ENCODE measurements at places on chromosomes 7 and 10.

DNA sequence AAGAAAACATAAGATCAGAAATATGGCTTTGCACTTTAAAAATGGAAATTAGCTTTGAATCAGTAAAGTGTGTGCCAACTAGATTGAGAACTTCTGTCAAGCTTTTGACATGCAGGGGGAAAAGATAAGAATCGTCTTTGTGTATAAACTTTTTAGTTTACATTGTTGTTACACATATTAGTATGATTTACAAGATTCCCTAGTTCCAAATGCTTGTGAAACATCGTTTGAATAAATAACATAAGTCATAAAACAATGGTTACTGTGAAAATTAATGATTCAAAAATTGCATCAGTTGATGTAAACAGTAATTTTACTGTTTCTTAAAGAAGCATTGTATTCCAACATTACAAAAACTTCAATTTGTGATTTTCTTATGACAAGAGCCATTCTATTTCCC lies 207.6 kb upstream of the MTPN start:
- DNase-seq: no peak

GRCh38 chr10:101336382-101336781 lies 17.6 kb upstream of the BTRC start:
- no peak for DNase-seq

DNA sequence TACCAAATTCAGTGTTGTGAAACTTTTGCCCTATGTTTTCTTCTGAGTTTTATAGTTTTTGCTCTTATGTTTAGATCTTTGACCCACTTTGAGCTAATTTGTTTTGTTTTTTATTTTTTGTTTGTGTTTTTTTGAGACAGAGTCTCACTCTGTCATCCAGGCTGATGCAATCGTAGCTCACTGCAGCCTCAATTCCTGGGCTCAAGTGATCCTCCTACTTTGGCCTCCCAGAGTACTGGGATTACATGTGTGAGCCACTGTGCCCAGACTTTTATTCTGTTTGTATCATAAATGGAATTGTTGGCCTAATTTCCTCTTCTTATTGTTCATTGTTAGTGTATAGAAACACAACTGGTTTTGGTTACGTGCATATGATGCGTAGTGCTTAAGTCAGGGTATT lies 43.2 kb upstream of the ZMIZ2 start:
- DNase-seq: no peak

GRCh38 chr10:64733980-64734379 lies 1212.8 kb downstream of the REEP3 start:
- DNase-seq: no peak

DNA sequence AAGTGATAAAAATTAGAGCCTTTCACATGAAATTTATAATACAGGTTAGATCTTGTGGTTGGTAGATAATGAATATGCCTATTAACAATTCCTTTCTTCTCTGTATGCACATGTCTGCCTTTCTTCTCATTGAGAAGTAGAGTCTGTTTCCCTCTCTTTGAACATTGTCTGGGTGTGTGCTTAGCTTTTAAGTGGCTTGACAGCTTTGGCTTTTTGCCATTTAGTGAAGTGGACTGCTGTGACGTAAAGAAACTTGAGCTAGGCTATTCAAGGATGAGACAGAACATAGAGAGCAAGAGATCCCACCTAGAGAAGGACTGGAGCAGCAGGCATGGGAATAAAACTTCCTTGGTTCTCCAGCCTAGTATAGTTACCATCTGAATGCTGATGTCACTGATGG lies 996.7 kb upstream of the CELF2 start:
- no peak for DNase-seq

DNA sequence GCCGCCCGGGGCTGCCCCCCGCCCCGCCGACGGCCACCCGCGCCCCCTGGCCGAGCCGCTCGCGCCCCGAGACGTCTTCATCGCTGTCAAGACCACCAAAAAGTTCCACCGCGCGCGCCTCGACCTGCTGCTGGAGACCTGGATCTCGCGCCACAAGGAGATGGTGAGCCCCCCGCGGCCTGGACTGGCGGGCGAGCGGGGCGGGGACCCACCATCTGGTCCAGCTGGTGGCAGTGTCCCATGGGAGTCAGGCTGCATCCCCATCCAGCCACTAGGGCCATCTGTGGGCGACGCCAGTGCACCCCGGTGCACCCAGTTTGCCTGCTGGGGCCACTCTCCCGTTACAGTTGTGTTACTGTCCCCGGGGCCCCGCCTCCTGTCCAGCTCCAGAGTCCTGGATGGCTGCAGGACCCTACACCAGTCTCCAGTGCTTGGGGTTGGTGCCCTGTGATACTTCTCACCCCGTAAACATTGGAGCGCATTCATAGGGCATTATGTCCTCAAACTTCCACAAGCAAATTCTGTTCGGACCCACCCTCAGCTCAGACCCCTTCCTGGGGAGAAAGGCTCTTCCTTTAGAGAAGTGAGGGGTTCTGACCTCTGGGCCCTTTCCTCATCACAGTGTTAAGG lies 672 bp downstream of the LFNG start:
- DNase-seq: no peak

DNA sequence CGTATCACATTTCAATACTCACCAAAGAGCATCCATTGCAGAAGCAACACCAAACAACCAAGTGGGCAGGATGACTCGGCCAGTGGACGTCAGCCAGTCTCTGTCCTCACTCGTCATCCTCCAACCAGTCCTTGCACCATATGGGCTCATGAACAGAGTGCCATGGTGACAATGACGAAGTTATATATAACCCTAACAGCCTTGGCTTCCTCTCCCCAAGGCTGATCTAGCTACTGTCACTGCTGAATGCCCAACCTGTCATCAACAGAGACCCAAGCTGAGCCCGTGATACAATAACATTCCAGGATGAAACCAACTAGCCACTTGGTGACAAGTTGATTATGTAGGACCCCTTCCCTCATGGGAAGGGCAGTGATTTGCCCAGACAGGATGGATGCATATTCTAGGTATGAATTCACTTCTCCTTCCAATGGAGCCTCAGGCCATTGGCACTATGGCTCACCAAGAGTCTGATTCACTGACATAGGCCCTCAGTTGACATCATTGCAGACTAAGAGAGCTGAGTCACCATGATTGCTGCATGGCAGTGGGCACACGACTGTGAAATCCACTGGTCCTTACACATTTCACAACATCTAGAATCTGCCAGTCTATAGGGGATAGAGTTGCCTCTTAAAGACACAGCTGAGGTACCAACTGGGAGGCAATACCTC lies 26.3 kb upstream of the PPIF start:
- DNase-seq: no peak

- DNase-seq: no peak
These were observed 12.4 kb upstream of the SEMA3A start for GRCh38 chr7:84207025-84207424.

GRCh38 chr10:87552248-87552929 lies 47.7 kb downstream of the MINPP1 start:
- DNase-seq: no peak

DNA sequence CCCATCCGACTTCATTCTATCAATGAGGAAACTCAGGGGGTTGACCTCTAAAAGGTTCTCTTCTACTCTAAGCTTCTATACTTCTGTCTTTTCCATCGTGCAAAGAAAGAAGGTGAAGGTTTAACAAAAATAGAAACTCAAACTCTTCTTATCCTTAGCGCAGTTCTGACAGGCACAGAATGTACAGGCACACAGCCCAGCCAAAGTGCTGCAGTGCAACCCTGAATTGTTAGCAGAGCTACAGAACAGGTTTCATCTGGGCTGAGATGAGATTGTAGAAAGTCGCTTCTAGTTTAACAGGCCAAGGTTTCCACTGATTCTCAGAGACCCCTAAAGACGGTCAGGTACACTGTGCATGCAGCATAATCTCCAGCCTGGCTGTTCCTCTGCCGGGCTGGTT lies 79.3 kb upstream of the AFAP1L2 start:
- no peak for DNase-seq

- DNase-seq: no peak
These were observed 9.5 kb upstream of the ASB4 start for GRCh38 chr7:95476072-95476847.

DNA sequence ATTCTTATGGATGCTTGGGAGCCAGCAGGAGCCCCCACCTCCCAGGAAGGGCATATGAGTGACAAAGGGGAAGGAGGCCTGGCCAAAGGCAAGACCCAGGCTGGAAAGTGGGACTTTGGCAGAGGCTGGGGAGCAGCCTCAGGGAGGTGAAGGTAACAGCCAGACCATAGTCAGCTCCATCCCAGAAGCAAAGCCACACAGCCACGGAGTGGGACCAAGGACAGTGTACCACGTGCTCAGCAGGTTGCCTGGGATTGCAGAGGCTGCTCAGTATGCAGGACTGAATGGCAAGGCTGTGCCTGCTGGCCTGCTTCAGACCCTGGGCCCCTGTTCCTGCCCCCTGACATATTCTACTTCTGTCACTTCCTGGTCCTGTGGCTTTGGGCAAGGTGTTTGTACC lies 17.6 kb upstream of the GPR26 start:
- no peak for DNase-seq

- DNase-seq: no peak
These were observed 552.4 kb upstream of the KCND2 start for GRCh38 chr7:119720541-119720940.

DNA sequence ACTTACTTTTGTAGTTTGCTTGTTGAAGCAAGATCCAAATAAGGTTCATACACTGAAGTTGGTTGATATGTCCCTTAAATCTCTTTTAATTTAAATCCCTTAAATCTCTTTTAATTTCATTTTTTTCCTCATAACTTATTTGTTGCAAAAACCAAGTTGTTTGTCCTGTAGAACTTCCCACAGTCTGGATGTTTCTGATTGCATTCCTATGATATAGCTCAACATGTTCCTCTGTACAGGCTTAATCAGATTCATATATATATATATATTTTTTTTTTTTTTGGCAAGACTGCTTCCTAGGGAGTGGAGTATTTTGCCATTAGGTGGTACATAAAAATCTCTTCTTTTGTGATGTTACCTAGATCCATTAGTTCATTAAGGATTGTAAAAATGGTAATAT lies 174.9 kb upstream of the MKLN1 start:
- DNase-seq: no peak

- DNase-seq: no peak
These were observed 92.7 kb upstream of the GPR26 start for GRCh38 chr10:123573236-123574108.

- DNase-seq: no peak
These were observed 101.1 kb downstream of the ICA1 start for GRCh38 chr7:8160779-8161345.

All from activated CD4-positive, CD25-positive, alpha-beta regulatory T cell treated with anti-CD3 and anti-CD28 coated beads, Interleukin-2, amount 50 U/mL, for 16 hours (primary cell).